ENCODE measurements at places on chromosomes 2 and 18.

DNA sequence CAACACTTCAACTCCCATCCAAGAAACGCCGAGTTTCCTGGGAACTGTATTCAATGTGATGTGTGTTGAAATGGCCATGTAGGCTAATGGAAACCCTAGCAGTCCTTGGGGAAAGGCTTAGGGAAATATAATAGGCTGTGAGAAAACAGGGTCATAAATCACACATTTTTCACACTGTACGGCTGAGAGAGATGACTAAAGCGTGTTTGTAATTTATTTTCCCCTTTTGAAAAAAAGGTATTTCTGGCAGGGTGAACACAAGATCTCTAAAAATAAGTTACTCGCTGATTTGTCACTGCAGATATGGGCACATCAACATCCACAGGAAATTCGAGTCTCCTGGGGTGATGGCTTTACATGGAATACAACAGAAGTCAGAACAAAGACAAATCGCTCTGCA, 109.6 kb upstream of the ST6GAL2 start:
- no peak for DNase-seq

DNA sequence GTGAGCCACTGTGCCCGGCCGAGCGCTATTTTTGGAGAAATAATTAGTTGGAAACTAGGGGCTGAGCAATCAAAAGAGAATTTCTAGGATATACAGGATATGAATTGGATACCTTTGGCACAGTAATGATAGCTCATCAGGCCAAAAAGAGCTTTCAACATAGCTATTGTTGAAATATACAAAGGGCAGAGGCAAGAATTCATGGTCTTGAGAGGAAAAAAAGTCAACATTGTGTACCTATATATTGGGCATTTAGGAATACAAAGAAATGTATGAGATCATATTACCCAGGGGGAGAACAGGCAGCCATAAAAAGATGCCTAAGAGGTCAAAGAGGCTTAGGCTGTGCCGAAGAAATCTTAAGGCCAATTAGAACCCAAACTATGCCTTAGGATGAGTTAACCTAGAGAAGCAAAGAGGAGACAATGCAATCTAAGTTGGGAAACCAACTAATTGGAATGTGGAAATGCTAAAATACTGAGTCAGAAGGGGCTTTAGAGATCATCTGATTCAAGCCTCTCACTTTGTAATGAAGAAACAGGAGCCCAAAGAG, 99.0 kb downstream of the RBBP8 start:
- DNase-seq, result no peak

GRCh38 chr2:150630587-150631235, 143.2 kb upstream of the RND3 start:
- no peak for DNase-seq

DNA sequence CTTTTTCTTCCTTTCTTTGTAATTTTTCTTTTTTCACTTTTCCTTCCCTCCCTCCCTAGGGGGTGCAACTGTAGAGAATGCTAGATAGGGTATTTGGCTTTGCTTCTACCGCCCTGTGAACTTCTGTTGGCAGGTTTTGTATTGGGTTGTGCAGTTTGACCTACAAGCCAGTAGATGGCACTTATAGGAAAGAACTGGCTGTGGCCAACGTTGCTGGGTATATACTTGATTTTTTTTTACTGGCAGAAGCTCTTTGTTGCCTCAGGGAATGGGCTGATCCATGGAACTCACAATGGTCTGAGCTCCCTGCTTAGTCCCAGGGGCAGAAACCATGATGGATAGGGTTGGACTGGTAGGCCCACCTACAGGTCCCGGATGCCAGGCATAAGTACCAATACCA, 1019.5 kb upstream of the LRRTM1 start:
- DNase-seq, result no peak

GRCh38 chr18:33711514-33711913, 133.5 kb downstream of the ASXL3 start:
- DNase-seq, result no peak

DNA sequence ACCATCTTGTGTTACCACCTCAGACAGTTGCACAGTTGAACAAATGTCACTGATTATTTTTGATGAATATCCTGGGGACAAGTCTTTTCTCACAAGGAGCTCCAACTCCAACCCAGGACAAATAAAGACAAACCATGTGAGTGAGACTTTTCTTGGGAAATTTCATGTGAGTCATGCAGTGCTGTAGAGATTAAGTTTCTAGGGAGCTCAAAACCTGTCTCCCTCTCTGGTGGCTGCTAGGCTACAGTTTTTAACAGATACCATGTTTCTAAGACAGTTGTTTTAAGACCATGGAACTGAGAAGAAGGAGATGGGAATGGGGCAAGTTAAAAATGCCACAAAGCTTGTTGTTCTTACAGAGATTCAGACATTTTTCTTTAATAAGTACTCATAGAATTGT, 255.5 kb downstream of the RIT2 start:
- DNase-seq, result no peak

DNA sequence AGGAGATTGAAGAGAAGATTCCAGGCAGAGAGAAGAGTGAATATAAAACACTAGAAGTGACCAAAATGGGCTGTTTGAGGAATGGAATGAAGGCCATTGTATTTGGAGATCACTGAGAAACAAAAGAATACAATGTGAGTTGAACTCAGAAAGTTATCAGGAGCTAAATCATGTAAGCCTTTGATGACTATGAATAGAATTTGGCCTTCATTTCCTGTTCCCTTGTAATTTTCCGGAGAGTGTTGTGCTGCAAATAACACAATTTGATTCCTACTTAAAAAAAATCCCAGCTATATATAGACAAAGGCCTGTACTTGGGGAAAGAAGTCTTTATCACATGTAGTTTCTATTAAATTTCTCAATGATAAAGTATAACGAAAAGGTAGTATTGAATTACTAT, 33.7 kb upstream of the KYNU start:
- no peak for DNase-seq

DNA sequence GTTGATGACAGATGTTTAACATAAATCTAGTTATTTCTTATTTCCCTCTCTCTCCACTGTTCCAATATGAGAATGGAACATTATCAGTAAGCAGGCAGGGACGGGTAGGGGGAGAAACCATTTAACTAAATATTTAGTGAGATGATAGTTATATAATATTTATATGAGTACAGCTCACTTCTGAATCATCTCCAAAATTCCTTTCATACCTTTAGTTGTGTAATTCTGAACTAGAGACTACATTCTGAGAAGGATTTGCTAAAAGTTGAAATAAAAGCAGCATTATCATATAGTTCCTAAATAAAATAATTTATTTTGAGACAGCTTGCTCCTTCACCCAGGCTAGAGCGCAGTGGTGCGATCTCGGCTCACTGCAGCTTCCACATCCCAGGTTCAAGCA, 41.4 kb downstream of the B4GALT6 start:
- no peak for DNase-seq

DNA sequence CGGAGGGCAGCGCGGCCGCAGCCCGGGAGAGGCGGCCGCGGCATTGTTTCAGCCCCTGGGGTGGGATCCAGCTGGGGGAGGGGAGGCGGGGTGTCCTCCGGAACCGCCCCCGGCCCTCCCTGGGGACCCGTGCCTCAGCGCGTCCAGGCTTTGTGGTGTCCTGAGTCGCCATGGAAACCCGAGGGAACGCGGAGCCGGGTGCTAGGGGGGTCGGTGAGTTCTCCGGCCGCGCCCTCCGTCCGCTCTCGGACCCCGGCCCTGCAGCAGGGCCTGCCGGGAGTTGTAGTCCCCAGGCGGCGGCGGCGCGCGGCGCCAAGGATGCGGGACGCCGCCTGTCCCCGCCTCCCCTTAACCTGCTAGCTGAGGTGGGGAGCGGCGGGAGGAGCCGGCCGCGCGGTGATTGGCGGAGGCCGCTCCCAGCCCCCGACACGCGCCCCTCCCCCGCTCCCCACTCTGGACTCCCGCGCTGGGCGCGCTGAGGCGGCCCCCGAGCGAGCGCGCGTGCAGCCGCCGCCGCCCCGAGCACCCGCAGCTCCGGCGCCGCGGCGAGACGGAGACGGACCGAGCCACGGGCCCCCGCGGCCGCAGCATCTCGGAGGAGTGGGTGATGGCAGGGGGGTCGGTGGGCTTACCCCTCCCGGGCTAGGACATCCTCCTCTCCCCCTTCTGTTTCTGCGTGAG, at the start of gene DPYSL5:
TSS of gene DPYSL5 (plus strand) at position 478 of the 681 bp plus-strand sequence. CDS start 50,368 bp downstream, outside the sequence.
- DNase-seq, result no peak

GRCh38 chr2:183024339-183025095, 13.7 kb downstream of the NCKAP1 start:
- no peak for DNase-seq

GRCh38 chr2:226687641-226688253, 111.9 kb downstream of the IRS1 start:
- DNase-seq, result no peak

- no peak for DNase-seq
These were observed 11.5 kb upstream of the PARD3B start for GRCh38 chr2:204533629-204534370.

- no peak for DNase-seq
These were observed 1.7 kb downstream of the MAP2 start for GRCh38 chr2:209425471-209426071.

Data from stimulated activated CD4-positive, alpha-beta T cell treated with anti-CD3 and anti-CD28 coated beads, Interleukin-4, amount 100 ng/mL, for 48 hours (primary cell).